Uterus (tissue), 4 donors: ENCODE measurements at places on chromosomes 7 and 10. TPM values are rescaled to one million over a fixed set of nuclear protein-coding genes. Genes with fewer than 3 reads are reported as not detected.

Gene COBL
- under 0.01 TPM for total RNA-seq

Gene TRIM74
- total RNA-seq, result 2.9 TPM

GRCh38 chr10:112338957-112339356 is 35.0 kb upstream of the ACSL5 start:
- DNase-seq, result no peak

DNA sequence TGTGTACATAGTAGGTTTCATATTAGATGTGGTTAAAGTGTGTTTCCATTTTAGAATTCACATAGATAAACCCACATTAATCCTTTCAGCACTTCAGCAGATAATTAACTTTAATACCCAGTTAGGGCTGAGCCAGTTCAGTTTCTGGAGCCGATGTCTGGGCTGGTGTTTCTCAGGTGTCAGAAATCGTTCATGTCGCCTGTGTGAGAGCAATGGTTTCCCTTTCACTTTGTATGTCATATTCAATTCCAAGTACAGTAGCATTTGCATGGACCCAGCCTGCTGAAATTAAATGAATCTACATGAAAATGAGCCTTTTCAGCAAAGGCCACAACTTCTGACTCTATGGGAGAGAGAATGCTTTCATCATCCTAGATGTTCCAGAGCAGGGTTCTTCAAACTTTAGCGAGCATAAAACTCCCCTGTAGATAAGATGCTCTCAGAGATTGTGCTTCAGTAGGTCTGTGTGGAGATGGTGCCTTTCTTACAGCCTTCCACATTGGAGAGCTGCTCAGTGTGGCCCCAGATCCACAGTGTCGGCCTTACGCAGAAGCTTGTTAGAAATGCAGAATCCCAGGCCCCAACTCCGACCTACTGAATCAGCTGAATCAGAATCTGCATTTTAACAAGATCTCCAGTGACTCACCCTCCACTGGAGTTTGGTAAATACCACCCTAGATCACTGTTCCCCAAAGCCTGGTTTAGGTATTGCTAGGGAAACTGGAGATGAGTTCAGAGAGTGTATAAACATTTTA is 19.6 kb downstream of the WIPF3 start:
- no peak for DNase-seq

GRCh38 chr7:132520591-132521280 is 55.5 kb downstream of the PLXNA4 start:
- no peak for DNase-seq

DNA sequence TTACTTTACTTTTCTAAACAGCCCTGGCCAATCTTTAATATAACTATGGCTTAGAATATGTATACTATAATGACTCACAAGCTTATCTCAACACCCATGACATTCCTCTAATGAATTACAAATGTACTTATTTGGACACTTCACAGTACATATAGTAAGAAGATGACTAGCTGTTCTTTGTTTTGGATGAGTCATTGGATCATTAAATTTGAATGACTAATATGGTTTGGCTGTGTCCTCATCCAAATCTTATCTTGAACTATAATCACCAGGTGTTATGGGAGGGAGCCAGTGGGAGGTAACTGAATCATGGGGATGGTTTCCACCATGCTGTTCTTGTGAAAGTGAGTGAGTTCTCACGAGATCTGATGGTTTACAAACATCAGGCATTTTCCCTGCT is 807.5 kb upstream of the SORCS1 start:
- DNase-seq, result no peak

- DNase-seq, result no peak
Observed at GRCh38 chr10:11115337-11115736, 97.7 kb downstream of the CELF2 start.

Gene SYNPO2L
- not detected for total RNA-seq

GRCh38 chr7:84524714-84525694 is 330.4 kb upstream of the SEMA3A start:
- no peak for DNase-seq

GRCh38 chr7:141071260-141071854 is 2.5 kb upstream of the TMEM178B start:
- DNase-seq, result peak; percentile 42

DNA sequence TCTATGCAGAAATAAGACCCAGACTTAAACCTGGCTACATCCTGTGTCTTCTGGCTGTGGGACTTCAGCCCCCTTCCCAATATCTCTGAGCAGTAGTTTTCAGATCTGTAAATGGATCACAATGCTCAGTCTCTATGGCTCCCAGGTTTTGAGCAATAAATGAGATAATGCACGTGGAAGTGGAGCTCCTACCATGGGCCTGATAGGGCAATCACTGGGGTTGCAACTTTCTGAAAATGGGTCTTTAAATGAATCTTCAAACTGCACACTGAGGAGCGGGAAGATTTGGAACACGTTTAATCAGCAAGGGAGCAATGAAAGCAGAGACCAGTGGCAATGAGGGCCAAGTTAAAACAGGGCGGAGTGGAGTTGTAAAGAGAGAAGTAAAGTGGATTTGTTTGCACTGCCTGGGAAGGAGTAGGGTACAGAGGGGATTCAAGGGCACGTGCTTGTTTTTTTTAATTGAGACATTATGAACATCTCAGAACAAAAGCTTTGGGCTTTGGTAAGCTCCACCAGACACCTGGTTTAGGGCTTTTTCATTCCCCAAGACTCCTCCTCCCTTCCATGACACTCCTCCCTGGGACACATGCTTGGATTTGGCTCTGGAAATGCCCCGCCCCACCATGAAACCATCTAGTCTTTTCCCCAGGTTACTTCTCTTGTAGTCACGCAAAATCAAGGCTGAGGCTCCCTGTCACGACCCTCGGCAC is 42.7 kb downstream of the PAPSS2 start:
- no peak for DNase-seq

- DNase-seq, result no peak
Observed at GRCh38 chr7:2521952-2522591, 2.5 kb downstream of the LFNG start.

GRCh38 chr7:158291998-158292397 is 295.6 kb downstream of the PTPRN2 start:
- DNase-seq, result no peak

- DNase-seq, result no peak
Observed at GRCh38 chr7:22351329-22351692, 5.6 kb downstream of the RAPGEF5 start.

DNA sequence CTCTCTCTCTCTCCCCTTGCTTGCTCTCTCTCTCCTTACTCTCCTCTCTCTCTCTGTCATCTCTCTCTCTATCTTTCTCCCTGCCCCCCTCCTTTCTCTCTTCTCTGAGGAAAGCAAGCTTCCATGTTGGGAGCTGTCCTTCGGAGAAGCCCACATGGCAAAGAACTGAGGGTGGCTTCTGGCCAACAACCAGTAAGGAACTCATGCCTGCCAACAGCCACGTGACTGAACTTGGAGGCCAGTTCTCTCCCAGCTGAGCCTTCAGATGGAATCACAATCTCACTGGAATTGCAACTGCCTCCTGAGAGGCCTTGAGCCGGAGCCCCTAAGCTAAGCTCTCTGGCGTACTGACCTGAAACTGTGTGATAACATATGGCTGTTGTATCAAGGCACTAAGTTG is 12.0 kb upstream of the DHTKD1 start:
- no peak for DNase-seq

DNA sequence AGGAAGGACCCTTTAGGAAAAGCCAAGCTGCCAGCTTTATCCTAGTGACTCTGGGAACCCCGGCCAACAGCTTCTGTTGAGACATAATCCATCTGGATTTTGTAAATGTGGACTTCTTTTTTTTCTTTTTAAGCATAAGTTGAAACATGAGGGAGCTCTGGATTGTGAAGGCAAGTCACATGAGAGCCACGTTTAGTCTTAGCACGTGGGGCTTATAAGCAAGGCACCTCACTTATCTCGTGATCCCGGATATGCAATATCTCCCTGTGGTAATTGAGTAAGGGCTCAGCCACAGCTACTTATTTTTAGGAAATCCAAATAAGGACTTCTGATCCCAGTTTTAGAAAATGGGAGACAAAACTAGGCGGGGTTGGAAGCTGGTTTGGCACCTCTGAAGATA is 111.2 kb upstream of the PTN start:
- peak; percentile 62 for DNase-seq

- no peak for DNase-seq
Observed at GRCh38 chr7:7491044-7491443, 44.6 kb downstream of the COL28A1 start.

GRCh38 chr10:79385804-79386531 is 38.7 kb downstream of the PPIF start:
- DNase-seq, result peak; percentile 24

DNA sequence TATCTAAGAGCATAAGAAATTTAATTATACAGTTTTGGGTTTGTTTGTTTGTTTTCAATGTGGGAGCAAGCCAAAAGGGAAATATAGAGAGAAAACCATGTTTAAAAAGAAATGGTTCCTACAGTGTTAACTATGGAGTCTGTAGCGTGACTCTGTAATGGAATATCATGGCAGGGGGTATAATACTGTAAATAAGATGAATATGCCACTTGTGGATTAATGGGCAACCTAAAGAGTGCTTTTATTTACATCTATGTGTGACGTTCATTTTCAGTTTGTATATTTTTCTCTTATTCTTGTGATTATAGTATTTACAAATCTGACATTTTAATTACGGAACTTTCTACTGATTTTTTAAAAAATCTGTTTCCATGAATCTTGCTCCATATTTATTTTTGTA is 95.9 kb downstream of the POLL start:
- DNase-seq, result no peak

Gene TET1
- total RNA-seq, result 3.5 TPM
